Activated CD8-positive, alpha-beta memory T cell treated with anti-CD3 and anti-CD28 coated beads for 4 hours (primary cell): ENCODE measurements at places on chromosomes 13 and 19.

DNA sequence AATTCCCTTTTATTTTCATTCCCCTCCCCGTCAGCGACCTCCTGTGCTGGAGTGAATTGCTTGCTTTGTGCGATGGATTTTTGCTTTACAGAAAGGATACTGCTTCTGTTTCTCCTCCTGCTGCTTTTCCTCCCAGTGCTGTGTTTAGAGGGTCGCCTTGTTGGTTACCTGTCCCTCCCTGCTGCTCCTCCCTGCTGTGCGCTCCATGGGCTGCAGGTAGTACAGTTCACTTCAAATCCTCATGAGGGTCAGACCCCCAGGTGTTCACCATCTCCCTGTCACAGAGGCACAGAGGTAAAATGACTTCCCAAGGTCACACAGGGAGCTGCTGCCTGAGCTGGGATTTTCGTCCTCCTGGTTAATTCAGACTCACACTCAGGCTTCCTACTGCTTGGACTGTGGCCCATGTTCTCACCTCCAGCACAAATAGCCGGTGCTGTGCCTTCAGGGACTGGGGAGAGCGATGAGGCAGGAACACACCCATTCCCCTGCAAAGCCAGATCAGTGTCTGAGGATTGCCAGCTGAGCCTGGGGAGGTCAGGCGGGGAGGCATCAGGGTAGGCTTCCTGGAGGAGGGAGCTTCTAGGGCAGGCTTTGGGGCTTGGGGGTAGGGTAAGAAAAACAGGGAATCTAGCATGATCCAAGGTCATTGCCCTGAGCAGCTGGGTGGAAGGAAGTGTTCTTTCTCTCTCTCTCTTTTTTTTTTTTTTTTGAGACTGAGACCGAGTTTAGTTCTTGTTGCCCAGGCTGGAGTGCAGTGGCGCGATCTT is 14.4 kb downstream of the BICRA start:
- DNase-seq = no peak

DNA sequence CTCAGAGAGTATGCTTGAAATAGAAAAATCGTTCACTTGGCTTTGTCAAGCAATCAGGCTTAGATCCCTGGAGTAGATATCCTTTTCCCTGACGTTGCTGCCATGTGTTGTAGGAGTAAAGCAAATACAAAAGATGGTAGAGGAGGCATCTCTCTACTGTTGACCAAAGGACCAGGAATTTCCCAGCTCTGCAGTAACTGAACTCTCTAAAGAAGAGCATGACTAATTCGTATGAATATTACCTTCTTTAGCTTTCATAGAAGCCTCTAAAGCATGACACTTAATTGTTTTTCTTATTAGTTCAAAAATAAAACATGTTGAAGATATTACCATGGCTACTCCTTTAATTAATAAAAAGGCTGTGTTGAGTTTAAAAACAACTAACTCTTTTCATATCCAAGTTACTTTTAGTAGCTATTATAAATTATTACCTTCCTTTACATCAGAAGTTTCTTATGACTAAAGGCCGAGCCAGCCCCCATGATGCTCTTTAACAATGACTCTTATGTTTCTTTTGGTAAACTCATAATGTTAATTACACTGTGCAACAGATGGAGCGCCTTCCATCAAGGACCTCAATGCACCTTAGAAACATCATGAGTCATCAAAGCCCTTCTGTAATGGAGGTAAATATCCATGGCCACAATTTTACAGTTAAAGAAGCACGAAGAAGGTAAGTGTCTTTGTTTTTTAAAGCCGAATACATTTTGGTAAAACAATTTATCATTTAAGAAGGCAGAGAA is 352.4 kb downstream of the KLF5 start:
- DNase-seq = no peak

DNA sequence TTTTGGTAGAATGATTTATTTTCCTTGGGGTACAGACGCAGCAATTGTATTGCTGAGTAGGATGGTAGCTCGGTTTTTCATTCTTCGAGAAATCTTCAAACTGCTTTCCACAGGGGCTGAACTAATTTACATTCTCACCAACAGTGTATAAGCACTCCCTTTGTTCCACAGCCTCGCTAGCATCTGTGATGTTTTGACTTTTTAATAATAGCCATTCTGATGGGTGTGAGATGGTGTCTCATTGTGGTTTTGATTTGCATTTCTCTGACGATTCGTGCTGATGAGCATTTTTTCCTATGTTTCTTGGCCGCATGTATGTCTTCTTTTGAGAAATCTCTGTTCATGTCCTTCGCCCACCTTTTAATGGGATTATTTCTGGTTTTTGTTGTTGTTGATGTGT is 54.8 kb upstream of the UQCRFS1 start:
- DNase-seq = no peak

DNA sequence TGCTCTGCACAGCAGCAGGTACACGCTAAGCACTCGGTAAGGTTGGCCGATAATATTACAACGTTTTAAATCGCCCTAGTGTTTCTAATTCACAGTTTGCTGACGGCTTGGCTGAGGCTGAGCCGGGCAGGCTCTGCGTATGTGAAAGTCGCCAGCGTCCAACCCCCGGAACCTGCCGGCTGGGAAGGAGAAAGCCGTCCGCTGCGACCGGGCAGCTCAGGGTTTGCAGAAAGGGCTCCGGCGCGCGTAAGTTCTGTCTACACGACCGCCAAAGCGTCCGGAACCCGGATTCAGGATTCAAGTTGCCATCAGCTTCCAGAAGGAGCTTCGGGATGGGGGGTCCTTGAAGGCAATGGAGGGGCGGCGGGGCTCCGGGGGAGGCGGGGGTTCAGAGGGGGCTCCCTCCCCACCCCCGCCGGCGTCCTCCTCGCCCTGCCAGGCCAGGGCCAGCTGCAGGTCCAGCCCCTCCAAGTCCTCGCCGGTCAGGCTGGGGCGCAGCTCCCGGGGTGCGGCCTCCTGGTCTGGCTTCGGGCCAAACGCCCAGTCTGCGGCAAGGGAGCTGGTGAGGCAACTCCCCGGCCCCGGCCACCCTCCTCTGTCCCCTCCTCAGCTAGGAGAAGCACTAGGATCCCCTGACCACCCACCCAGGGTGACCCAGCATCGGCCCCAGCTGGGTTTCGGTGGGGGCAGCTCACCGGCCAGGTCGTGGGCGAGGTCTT is 575 bp downstream of the SMIM44 start:
- no peak for DNase-seq

GRCh38 chr19:2273356-2274184 is 8.4 kb downstream of the PEAK3 start:
- peak; percentile 57 for DNase-seq

DNA sequence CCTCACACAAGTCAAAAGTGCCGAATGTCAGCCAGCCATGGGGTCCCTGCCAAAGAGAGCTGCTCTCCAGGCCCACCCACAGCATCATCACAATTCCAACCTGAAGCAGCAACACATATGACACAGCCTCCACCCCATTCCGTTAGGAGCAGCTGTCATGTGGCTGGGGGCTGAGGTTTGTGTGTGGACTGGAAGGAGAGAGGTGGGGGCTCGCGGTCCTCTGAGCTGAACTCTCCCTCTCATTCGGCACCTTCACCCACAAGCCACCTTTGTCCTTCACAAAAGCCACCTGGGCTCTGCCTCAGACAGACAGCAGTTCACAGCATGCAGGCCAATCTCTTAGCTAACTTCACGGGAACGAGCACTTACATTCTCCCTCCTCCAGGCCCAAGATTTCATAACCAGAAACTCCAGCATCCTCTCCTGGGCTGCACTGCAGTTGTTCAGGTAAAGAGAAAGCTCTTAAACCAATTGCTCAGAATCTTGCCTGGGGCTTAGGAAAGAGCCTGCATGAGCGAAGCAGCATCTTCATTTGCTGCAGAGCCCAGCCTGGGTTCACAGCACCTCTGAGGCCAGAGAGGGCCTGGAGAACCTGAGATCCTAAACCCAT is 7.2 kb downstream of the RAB20 start:
- DNase-seq = no peak
